Activated naive CD4-positive, alpha-beta T cell treated with anti-CD3 and anti-CD28 coated beads, Interleukin-2, amount 10 ng/mL, durations not matched to agents 7 days and 5 days (primary cell): ENCODE measurements at places on chromosomes 13 and 19.

DNA sequence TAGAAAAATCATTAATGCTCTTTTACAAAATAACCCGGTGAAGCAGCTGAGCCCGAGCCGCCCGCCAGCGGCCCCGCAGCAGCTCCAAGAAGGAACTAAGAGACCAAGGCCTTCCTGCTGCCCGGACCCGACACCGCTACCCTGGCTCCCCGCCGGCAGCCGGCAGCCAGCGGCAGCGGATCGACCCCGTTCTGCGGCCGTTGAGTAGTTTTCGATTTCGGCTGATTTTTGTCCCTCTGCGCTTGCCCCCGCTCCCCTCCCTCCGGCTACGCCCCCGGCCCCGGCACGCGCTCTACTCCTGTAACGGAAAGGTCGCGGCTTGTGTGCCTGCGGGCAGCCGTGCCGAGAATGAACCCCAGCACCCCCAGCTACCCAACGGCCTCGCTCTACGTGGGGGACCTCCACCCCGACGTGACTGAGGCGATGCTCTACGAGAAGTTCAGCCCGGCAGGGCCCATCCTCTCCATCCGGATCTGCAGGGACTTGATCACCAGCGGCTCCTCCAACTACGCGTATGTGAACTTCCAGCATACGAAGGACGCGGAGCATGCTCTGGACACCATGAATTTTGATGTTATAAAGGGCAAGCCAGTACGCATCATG lies at the start of gene PABPC3:
TSS of gene PABPC3 (plus strand) at position 286 of the 603 bp plus-strand sequence. CDS start at position 349, 63 bp downstream.
- no peak for DNase-seq

GRCh38 chr19:7535998-7536695 lies 630 bp downstream of the PNPLA6 start:
- no peak for DNase-seq

- peak; percentile 50 for DNase-seq
Measured at GRCh38 chr19:58229255-58229639, 533 bp downstream of the ZNF544 start.

DNA sequence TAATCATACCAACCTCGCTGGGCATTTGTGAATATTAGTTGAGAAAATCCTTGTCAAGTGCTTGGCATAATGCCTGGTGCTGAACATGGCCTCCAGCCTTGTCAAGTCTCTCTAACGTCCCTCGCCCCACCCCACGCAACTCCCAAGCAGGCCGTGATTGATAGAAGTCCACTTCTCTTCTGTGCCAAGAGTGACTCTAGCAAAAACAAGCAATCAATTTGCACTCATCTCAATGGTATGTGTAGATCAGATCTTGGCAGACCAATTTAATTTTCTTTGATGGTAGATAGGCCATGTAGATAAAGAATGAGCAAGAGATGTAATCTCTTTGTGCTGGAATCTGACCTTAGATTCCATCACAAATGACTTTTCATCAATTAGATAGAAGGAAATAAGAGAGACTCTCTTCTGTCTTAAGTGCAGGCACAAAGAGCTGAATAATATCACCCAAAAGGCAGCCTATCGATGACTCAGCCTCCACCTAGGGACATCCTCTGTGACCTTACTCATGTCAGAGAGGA lies 31.0 kb upstream of the KATNAL1 start:
- no peak for DNase-seq

DNA sequence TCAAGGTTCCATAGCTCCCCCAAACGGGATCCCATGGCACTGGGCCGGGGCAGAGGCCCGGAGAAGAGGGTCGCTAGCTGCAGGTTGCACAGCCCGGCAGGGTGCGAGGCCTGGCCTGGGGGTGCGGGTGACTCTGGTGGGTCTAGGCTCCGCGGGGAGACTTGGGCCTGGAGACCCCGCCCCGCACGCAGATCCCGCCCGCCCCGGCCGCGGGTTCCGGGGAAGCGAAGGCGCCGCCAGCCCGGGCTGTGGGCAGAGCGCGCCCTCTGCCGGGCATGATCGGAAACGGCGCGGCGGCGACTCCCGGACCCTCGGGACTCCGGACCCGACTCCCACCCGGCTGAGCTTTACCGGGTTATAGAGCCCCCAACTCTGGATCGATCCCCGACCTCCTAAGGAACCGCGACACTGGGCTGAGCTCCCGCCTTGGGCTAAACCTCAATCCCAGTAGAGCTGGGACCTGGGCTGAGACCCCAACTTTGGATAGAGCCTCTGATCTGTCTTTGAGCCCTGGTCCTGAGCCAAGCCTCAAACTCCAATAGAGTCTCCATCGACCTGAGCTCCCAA lies 3.1 kb upstream of the TNFAIP8L1 start:
- DNase-seq = peak; percentile 85

DNA sequence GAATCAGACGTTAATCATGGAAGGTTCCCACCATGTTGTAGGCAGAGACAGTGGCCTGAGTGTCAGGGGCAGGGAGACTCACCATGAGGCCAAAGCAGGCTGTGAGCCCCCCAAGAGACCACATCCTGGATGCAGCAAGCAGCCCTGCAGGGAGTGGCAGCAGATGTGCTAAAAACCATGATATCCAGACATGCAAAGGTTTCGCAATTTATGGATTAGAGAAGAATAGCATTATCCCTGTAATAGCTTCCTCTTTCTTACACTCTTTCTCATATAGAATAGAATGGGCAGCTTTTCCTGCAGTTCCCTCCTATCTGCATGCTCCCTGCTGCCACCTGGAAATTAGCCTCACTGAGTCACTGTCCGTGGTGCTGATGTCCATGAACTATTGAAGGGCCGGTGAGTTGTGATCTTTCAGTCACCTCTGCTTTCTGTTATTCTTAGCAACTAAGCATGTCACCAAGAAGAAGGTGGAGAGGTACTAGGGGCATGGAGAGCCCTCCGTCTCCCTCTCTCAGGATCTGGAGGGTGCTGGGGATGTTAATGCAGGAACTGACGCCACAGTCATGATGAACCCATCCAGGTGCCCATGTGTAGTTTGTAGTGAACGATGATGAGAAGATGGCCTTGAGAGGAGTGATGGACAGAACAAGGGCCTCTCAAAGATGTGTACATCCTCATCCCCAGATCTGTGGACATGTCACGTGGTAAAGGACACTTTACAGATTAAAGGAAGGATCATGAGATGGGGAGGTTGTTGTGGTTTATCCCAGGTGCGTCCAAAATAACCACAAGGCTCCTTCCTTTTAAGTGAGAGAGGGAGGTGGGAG lies 9.9 kb downstream of the CEACAM4 start:
- DNase-seq = peak; percentile 36

DNA sequence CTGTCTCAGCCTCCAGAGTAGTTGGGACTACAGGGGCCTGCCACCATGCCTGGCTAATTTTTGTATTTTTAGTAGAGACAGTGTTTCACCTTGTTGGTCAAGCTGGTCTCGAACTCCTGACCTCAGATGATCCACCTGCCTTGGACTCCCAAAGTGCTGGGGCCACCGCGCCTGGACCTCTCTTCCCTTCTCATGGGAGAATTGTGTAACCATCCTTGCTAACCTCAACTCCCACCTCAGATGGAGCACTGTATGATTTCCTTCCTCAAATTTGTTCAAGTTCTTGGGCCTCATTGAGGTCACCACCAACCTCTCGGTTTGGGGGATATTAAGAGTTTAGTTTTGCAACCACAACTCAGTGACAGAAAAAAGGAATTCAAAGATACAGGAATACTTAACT lies 10.7 kb downstream of the LILRA5 start:
- no peak for DNase-seq

- DNase-seq = no peak
Measured at GRCh38 chr19:32349724-32350470, 4.5 kb downstream of the ZNF507 start.

- peak; percentile 96 for DNase-seq
Measured at GRCh38 chr19:4669723-4670480, at the start of gene MYDGF. Gene MYDGF, minus strand, starts transcription at chr19:4670342. Its CDS starts 8 bp downstream, at chr19:4670334.

DNA sequence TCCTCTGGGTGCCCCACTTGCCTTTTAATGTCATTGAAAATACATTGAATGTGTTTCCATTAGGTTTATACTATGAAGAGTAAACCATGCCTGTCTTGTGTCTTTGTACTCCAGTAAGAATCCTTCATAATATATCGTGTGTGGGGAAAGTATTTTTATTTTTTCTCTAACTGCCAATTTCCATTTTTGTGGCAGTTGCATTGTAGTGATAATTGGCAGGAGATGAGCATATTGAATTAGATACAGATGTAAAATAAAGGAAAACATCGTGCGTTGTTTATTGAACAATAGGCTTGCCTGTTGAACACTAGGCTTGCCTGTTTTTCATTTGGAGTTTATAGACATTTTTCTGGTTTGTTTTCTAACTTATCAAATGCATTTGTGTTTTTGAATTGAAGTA lies 218.8 kb downstream of the NBEA start:
- DNase-seq = no peak

DNA sequence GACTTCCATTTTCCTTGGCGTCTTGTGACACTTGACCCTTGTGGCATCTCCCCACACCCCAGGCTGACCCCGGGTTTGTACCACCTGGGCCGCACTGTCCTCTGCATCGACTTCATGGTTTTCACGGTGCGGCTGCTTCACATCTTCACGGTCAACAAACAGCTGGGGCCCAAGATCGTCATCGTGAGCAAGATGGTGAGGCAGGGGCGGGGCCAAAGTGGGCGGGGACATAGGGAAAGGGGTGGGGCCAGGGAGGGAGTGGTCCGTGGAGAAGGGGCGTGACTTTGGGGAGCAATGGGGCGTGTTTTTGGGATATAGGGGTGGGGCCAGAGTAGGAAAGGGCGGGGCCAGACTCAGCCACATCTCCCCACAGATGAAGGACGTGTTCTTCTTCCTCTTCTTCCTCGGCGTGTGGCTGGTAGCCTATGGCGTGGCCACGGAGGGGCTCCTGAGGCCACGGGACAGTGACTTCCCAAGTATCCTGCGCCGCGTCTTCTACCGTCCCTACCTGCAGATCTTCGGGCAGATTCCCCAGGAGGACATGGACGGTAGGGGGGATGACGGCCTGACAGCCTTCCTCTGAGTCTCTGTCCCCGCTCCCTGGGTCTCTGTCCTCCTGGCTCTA lies 42.8 kb downstream of the TRPM4 start:
- peak; percentile 25 for DNase-seq

DNA sequence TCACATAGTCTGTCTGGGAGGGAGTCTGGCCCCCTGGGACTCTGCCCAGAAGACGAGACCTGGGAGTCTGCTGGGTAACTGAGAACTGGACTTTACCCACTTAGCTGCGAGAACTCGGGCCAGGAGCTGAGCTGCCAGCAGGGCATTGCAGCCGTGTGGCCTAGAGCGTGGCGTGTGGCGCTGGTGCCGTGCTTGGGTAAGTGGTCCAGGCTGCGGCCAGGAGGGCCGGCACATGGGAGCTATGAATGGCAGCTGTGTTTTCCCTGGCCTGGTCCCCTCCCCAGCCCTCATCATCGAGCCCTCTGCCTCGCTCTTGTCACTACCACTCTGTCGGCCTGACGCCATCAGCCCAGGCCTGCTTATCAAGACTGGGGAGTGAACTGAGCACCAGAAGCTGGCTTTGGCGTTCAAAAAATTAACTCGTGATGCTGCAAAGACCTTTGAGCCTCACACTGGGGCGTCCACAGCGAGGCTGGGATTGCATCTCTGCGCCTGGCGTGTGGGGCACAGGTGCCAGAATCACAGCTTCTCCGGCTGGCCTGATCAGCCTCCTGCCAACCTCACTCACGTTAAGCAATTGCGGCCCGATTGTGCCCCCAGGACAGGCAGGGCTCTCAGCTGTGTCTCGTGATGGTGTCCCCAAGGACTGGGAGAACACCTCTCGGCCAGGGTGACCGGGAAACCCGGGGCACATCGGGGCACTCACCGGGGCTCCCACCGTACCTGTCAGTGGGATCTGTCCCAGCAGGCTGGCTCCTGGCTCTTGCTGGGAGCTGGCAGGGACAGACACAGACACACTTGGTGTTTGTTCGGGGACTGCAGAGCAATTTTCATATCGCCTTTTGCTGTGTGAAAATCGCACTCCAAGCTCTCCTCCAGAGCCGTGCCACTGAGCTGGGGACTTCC lies 85.9 kb downstream of the KDM4B start:
- no peak for DNase-seq

DNA sequence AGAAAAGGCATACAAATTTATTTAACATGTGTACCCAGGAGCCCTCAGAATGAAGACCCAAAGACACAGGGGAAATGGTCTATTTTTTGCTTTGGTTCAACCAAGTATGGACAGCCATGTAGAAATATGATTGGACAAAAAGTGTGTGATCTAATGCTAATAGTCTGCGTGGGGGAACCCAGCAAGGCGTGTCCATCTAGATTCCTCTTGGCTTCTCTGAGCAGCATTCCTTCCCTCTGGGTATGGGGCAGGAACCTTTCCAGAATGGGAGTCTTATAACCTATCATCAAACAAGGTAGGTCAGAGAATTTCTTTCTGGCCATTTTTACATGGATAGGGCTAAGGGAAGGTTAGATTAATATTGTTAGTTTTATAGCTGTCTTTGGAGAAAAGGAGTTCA lies 698.2 kb downstream of the FGF9 start:
- DNase-seq = no peak

- DNase-seq = peak; percentile 48
Measured at GRCh38 chr13:22061371-22061805, 390.5 kb downstream of the FGF9 start.
